ENCODE measurements at places on chromosomes 4 and X.

DNA sequence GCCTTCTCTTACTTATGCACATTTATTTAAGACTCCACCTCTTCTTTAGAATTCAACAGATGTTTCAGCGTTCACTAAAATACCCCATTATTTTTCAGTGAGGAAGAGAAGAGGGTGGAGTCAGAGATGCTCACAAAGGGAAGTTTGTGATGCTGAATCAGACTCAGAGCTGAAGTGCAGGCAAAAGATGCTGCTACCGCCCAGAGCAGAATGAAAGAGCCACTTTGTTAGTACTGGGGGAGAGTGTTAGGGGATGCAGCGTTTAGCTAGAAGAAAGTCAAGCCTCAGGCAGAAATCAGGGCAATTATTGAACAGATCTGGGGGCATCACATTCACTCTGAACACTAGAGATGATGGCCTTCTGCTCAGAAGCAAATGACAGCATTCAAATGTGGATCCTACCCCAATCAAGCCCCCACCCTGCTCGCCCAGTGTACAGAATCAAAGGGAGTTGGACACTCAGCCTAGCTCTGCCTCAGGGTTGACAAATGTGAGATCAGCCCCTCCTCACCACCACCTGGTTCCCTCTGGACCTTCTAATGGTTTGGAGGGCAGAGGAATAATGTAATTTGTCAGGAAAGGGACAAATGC lies 138.3 kb downstream of the UNC5C start:
- no peak for DNase-seq

DNA sequence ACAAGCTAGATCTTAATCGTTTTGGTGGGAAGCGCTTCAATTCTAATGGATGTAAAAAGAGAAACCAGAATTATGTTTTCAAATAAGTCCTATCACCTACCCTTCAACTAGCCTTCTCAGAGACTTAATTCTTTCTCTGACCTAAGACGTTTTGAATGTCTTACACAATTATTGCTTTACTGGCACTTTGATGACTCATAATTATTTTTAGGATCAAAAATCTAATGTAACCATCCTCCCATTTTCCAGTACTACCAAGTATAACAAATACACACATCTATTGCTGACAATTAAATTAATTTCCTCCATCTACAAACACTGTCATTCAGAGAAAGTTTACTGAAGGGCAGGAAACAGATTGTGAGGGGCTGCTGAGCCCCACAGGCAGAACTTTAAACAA lies 108.6 kb downstream of the PPP3CA start:
- no peak for DNase-seq

DNA sequence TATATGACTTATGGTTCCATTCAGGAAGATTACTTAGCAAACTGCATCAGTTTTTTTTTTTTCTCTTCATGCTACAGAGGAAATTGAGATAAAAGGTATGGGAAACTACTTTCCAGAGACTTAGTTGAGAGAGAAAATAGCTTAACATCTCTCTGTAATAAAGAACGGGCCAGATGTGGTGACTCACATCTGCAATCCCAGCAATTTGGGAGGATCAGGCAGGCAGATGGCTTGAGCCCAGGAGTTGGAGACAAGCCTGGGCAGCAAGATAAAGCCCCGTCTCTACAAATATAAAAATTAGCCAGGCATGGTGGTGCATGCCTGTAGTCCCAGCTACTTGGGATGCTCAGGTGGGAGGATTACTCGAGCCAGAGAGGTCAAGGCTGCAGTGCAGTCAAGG lies 271.2 kb upstream of the TENM3 start:
- DNase-seq, result no peak

DNA sequence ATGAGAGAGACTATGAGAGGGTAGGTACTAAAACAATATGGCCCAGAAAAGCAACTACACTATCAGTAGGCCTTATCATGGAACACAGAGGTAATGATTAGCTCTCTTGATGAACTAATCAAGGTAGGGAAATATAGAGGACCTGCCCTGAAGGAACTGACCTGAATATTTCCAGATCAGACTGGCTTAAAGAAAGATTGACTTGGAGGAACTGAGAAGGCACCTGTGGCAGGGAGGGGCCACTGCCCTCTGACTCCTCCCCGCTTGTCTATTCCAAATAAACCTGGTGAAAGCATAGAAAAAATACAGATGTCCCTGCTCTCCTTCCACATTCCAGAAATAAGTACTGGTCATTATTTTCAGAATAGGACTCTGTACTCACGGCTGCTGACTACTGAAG lies 5.5 kb downstream of the RPS6KA6 start:
- no peak for DNase-seq

DNA sequence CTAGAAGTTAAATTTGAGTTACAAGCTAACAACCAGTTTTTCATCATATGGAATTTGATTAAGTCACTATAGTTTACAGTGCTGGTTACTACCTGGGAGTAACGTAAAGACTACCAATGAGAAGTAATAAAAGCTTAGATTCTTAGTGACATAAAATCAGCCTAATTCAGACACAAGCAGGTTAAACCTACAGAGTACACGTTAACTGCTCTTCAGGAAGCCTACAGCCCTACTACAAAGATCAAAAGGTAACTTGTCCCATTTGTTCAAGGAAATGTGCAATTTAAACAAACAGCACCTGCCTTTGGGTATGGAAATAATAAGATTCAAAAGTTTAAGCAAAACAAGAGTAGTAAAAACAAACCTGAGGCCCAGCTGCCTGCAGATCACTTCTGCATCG lies 21.5 kb downstream of the PRSS12 start:
- no peak for DNase-seq

DNA sequence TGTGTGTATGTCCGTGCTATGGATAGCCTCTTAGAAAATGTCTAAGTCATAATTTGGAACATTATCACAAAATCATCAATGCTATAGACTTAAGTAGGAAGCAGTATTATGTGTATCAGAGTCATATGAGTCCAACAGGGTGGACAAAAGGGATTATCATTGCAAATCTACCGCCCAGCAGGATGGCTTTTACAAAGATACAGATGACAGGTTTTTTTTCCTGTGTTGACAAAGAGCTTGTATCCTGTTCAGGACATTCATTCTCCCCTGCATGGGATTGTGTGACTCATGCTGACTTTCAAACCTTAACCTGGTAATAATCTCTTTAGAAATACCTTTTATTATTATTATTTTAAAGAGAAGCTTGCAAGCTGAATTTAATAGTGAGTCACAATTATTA lies 310.3 kb upstream of the GNPDA2 start:
- DNase-seq, result no peak

DNA sequence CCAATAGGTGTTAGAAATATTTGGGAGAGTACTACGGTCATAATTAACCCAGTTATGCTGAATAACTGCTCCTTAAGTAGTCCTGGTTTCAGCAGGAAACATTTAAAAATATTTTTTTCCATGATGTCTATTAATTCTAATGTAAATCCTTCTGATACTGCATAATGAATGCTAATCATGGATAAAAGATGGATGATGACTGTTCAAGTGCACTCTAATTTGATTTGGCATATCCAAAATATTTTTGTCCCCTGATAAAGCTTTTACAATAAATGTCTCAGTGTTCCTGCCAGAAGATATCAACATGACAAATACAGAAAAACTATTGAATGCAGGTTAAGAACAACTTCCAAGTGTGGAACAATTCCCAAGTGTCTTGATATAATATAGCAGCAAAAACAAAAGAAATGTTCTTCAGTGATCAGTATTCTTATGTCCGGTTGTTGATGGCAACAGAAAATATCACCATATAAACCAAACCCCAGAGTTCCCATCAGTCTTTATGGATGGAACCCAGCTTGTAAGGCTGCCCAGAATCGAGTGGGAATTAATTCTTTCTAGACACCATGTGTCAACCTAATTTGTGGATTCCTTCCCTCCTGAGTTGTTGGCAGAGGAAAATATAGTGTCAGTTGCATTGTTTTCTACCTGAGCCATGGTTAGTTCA lies 205.4 kb upstream of the GK2 start:
- no peak for DNase-seq

DNA sequence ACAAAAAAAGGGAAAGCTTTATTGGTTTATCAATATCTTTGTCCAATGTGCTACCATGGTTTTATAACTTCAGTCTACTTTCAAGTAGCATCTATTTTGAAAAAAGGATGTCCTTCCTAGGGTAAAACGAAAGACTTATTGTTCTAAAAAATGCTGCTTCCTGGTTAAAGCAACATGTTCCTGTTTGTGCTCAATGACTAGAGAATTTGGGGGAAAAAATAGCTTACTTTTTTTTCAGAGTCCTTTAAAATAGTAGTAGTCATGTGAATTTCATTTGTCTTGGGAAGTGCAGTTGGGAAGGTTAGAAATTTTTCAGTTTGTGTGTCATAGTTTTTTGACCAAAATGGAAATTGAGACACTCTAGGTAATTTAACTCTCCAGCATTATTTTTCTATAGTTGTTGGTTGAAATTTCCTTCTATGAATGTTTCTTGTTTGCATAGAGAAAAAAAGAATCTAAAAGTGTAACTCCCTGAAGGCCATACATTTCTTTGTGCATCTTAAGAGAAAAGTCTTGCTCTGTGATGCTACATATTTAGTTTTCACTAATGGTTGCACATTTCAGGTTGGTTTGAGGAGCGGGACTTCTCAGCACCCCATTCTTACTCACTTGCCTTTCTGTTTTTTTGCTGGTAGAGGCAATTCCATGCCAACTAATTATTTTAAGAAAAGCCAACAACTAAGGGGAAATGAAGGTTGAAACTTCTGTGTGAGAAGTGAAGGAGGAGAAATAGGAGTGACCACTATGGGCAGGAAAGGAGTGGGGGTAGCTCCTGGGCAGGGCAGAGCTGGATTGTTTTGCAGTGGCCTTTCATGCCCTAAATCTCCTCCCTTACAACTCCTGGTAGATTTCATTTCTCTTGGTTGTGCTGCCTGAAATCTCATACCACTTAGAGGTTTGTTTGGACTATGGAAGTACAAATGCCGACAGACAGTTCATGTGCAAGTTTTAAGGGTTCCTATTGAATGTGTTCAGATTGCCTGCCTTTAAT lies 76.4 kb downstream of the RAPGEF2 start:
- DNase-seq, result no peak

DNA sequence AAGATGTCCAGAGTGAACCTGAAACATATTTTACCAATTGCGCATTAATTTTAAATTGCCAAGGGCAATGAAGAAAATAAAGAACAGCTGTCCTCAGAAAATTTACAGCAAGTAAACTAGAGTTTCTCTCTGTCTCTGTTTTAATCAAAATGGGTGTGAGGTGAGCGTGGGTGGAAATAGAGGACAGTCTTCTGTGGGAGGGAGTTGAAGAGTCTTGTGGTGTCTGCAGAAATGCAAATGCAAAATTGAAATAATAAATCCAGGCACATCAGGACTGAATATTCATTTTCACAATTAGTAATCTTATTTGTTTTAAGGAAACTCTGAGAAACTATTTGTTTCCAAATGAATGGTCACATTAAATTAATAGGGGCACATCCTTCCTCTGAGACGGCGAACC lies 192.0 kb downstream of the ARHGAP10 start:
- DNase-seq, result no peak

DNA sequence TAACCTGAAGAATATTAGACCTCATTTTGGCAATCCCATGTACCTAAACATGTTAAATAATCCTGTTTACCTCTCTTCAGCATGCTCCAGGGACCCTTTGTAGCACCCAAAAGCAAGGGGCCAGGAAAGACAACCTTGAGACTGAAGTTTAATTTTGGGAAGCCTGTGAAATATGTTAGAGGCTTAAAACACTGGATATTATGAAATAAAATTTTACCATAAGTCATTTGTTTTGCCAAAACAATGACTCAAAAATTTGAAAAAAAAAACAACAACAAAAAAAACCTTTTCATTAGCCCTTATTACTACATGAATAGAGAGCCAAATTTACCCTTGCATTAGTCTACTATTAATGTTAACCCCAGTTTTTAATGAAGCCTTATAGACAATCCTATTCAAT lies 49.7 kb downstream of the HMGB2 start:
- no peak for DNase-seq

GRCh38 chrX:54979432-54979831 lies 14.6 kb downstream of the PFKFB1 start:
- DNase-seq, result no peak
